ENCODE measurements at places on chromosomes 5 and 9.

GRCh38 chr5:57191163-57191562, 17.3 kb downstream of the GPBP1 start:
- no peak for DNase-seq

- peak; percentile 92 for DNase-seq
These were observed at the start of gene CAMK4 for GRCh38 chr5:111223787-111224560. Gene CAMK4 (plus strand): TSS chr5:111224384. CDS start chr5:111224484, 100 bp downstream.

GRCh38 chr5:78744951-78745534, 96.5 kb upstream of the LHFPL2 start:
- peak; percentile 55 for DNase-seq

- no peak for DNase-seq
These were observed 138.0 kb upstream of the ZNF366 start for GRCh38 chr5:72645064-72645846.
